ENCODE measurements at places on chromosomes 6 and 20.

DNA sequence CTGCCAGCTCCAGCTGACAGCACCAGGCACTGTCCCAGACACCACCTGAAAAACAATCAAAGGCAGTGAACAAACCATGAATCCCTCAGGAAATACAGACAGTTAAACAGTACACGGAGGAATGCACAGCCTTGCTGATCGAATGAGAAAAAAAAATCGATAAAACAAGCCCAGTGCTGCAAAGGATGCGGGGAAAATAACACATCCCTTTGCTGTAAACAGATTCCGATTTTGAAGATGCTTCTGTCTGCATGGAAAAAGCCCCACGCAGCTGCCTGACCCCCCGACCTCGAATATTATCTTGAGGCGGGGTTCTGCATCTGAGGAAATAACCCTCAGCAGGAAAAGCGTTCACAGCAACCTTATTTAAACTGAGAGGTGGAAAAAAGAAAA lies 43.9 kb downstream of the RBM38 start:
- DNase-seq: no peak

DNA sequence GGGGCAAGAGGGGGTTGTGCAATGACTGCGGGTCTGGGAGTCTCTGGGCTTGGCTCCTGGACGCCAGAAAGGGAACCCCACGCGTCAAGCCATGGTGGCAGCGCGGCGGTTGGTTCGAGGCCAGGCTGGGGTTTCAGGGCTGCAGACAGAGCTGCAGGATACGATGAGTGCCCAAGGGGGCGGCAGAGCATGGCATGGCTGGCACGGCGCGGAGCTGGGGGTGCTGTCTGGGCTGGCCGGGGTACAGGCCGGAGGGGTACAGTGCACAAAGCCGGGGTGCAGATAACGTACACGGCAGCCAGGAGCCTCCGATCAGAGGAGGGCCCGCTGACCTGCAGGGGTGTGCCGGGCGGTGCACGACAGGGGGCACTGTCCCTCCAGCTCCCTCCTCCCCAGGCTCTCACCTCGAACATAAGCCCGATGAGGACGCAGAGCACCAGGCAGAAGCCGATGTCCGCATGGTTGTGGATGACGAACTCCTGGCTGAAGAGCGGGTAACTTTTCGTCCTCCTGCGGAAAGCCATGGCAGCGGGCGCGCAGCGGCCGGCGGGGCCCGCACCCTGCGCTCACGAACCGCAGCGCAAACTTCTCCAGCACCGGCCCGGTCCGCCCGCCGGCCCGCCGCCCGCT lies 353 bp downstream of the TRAM2 start:
- DNase-seq: peak; percentile 85

GRCh38 chr6:158283304-158283980 lies 28.8 kb upstream of the TULP4 start:
- peak; percentile 71 for DNase-seq

GRCh38 chr6:30055513-30055912 lies 5.6 kb upstream of the POLR1H start:
- DNase-seq: no peak

- DNase-seq: no peak
These were observed 16.6 kb upstream of the MAPK13 start for GRCh38 chr6:36113703-36114102.
